ENCODE measurements at places on chromosomes 16 and 17. TPM values are rescaled to one million over a fixed set of nuclear protein-coding genes. Genes with fewer than 3 reads are reported as not detected.
A peak's percentile ranks its signal among the peaks of the same experiment; 100 is the strongest.

Gene ARHGAP23
- total RNA-seq: 23.2 TPM

Gene HOXB7
- total RNA-seq: not detected

Gene SPHK1
- 12.6 TPM for total RNA-seq

Gene HOXB5
- total RNA-seq: not detected

DNA sequence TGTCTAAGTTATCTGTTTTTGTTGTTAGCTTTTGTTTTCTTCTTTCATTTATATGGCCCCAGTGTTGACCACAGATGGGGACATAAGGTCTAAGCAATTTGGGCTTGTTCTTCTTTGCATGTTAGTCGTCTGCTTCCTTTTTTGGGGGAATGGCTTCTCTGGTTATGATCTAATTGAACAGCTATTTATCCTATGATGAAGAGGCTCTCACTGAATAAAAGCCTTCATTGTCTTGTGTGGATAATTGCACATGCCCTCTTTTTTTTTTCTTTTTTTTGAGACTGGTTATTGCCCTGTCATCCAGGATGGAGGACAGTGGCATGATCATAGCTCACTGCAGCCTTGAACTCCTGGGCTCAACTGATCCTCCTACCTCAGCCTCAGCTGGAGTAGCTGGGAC, 13.7 kb downstream of the SMARCE1 start:
- H3K27me3 ChIP-seq: no peaks in the 10 kb centered on the region
- DNase-seq: no peak
- peaks cover 3% of the 10 kb centered on the region for H3K4me1 ChIP-seq
- peaks cover 99% of the 10 kb centered on the region for H3K36me3 ChIP-seq
- no peak overlapping the region for H3K27ac ChIP-seq

DNA sequence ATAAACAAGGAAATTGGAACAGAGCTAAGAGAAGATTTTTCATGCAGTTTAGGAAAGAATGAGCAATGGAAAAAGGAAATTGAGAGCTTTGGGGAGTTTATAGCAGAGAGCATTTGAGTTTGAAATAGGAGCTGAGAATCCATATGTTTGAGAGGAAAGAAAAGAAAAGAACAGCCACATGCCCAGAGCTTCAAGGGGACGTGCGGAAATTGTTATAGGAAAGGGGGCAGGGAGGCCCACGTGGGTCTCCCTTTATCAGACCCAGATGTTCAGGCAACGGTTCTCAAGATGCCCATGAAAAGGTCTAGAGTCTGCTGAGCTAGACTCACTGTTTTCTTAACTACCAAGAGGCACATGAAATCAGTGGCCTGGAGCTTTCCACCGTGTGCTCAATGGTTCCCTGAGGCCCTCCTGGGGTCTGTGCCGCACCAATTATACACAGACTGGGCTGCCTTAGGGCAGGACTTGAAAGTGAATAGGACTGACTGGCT, 31.2 kb downstream of the CHD9 start:
- no peaks in the 10 kb centered on the region for H3K27me3 ChIP-seq
- no peak for DNase-seq
- H3K4me1 ChIP-seq: peaks cover 55% of the 10 kb centered on the region

- H3K27ac ChIP-seq: no peak overlapping the region
- DNase-seq: no peak
- H3K4me3 ChIP-seq: no peak overlapping the region
- H3K36me3 ChIP-seq: no peaks in the 10 kb centered on the region
- peaks cover 12% of the 10 kb centered on the region for H3K27me3 ChIP-seq
- no peaks in the 10 kb centered on the region for H3K4me1 ChIP-seq
Observed at GRCh38 chr17:27949304-27949703, 56.1 kb upstream of the LYRM9 start.

DNA sequence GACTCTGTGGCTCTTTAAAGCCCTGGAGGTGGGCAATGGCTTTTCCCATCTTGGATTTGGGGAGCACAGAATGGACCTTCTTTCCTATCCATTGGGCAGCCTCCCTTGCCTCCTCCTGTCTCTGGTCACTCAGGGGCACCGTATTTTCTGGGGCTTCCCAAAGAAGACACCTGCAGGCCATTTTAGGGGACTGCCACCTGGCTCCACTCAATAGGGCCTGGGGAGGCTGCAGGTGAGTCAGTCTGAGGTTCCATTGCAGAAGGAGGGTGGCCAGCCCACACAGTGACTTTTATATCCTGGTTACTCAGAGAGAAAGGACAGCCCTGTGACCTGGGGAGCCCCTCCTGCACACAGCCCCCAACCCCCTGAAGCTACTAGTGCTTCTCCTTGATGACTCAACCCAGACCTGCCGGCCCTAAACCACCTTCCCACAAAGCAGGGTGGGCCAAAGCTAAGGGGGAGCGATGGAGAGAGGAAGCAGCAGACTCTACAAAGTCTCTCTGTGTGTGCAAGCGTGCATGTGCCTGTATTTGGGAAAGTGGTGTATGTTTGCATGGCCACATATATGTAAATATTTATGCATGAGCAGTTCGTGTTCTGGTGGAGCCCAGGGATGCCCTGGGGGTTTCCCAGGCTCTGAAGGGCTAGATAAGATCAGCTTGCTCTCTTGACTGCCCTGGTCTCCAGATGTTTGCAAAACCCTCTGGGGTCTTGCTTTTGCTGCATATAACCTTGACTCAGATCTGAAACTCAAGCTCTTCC, 5.0 kb downstream of the CX3CL1 start:
- no peaks in the 10 kb centered on the region for H3K27me3 ChIP-seq
- H3K4me3 ChIP-seq: no peak overlapping the region
- H3K27ac ChIP-seq: no peak overlapping the region
- H3K4me1 ChIP-seq: peaks cover 6% of the 10 kb centered on the region
- DNase-seq: no peak

GRCh38 chr17:39601758-39602532, 5.8 kb downstream of the NEUROD2 start:
- H3K4me1 ChIP-seq: peaks cover 6% of the 10 kb centered on the region
- no peak overlapping the region for H3K27ac ChIP-seq
- H3K36me3 ChIP-seq: no peaks in the 10 kb centered on the region
- H3K4me3 ChIP-seq: no peak overlapping the region

DNA sequence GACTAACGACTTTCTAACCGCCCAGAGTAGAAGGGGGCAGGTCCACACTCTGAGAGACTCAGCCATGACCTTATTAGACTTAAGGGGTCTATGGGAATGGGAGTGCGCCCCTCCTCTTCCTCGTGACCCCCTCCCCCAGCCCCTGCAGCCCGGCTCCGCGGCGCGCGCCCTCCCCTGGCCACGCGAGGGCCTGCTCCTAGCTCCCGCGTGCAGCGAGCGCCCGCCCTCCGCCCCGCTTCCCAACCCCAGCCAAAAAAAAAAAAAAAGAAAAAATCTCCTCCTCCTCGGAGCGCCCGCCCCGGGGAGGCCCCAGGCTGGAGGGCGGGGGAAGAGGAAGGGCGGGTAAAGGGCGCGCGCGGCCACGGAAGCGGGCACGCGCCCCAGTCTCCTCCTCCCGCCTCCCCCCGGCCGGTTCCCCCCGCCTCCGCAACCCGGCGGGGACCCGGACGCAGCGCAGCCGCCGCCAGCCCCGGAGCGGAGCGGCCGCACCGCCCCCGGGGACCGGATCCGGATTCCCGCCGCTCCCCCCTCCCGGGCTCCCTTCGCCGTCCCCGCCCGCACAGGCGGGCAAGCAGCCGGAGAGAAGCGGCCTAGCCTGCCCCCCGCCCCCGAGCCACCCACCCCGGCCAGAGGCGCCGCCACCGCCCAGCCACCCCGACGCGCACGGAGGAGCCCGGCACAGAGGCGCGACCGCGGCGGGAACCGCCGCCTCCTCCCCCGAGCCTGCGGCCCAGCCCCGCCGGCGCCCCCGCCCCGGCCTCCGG, 949 bp downstream of the UBTF start:
- H3K36me3 ChIP-seq: peaks cover 49% of the 10 kb centered on the region
- peak overlapping the region; percentile 87 for H3K27ac ChIP-seq
- H3K4me3 ChIP-seq: peak overlapping the region; percentile 76
- H3K27me3 ChIP-seq: no peaks in the 10 kb centered on the region

GRCh38 chr16:70703041-70703834, 17.4 kb upstream of the MTSS2 start:
- H3K36me3 ChIP-seq: no peaks in the 10 kb centered on the region
- H3K4me3 ChIP-seq: no peak overlapping the region
- peaks cover 39% of the 10 kb centered on the region for H3K4me1 ChIP-seq

- no peaks in the 10 kb centered on the region for H3K36me3 ChIP-seq
- H3K27ac ChIP-seq: no peak overlapping the region
- H3K4me1 ChIP-seq: no peaks in the 10 kb centered on the region
- no peak overlapping the region for H3K4me3 ChIP-seq
Observed at GRCh38 chr17:74467221-74467951, 952 bp downstream of the CD300A start.

GRCh38 chr17:65278050-65278819, 141.1 kb downstream of the RGS9 start:
- no peak overlapping the region for H3K27ac ChIP-seq
- H3K36me3 ChIP-seq: no peaks in the 10 kb centered on the region
- DNase-seq: peak; percentile 29
- H3K27me3 ChIP-seq: peaks cover 15% of the 10 kb centered on the region
- H3K4me1 ChIP-seq: peaks cover 6% of the 10 kb centered on the region
- H3K4me3 ChIP-seq: no peak overlapping the region

DNA sequence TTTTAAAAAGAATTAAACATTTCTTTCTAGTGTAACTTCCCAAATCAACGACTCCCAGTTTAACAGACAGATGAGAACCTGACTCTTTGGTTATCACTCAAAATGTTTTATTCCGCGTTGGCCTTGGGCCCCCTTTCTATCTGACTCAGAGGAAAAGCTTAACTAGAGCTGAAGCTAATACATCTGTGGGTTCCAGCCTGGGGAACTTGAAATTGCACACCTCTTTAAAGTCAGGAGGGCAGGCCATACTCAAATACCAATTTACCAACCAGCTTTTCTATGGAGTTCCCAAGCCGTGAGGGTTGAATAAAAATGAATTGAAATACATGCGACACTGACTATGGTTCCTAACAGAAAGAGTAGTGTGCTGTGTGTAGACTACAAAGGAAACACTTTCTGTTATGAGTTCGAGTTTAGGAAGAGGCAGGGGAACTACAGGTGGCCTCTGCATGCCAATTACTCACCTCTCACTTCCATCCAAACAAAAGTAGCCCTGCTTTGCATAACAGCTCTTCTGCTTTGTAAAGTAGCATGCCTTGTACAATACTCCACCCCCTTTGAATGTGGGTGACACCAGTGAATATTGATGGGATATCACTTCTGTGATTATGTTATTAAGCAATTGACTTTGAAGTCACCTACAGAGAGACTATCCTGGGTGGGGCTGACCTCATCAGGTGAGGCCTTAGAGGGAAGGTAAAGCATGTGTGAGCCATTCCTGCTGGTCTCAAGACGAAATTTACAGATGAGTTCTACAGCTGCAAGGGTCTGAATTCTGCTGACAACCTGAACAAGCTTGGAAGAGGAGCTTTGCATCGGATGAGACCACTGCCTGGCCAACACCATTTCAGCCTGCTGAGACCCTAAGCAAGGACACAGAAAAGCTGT, 92.1 kb downstream of the WDR59 start:
- no peaks in the 10 kb centered on the region for H3K4me1 ChIP-seq
- no peak for DNase-seq
- no peaks in the 10 kb centered on the region for H3K27me3 ChIP-seq
- no peak overlapping the region for H3K27ac ChIP-seq

DNA sequence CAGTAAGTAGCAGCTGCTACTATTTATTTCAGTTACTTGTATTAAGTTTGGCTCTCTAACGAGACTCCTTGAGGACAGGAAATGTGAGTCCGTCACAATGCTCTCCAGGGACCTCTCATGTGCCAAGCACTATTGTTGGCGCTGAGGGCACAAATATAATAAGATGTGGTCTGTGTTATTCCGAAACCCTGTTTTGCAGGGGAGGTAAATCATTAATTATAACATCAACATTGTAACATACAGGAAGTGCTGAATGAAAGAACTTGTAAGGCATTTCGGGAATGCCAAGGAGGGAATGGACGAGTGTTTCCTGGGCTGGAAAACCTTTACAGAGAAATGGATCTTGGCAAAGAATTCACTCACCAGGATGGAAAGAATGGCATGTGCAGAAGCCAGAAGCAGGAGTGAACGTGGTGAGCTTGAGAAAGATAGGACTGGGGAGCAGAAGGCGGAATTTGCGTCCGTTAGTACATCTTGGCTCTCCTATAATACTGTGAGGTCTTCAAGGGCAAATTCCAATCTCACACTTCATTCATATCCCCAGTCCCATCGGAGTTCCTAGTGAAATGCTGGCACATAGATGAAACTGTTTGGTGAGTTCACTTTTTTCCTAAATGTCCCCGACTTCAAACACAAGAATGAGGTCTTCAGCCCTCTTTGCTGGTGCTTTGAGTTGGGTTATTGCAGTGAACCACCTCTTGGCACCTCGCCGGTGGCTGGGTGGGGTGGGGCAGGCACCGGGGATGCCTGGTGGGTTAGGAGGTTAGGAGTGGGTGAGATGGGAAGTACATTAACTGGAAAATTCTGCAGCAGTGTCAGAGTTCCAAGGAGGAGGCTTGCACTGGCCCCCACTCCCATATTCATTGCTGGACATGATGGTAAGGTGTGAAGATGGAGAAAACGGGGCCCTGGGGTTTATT, 11.5 kb downstream of the TAC4 start:
- no peaks in the 10 kb centered on the region for H3K27me3 ChIP-seq
- H3K36me3 ChIP-seq: peaks cover 45% of the 10 kb centered on the region
- no peaks in the 10 kb centered on the region for H3K4me1 ChIP-seq
- no peak for DNase-seq
- no peak overlapping the region for H3K4me3 ChIP-seq

GRCh38 chr16:74998481-74999218, at the start of gene ZNRF1:
ZNRF1 (plus strand) TSS chr16:74999024; CDS start chr16:74999672, 648 bp downstream.
- no peaks in the 10 kb centered on the region for H3K36me3 ChIP-seq
- H3K4me1 ChIP-seq: peaks cover 19% of the 10 kb centered on the region
- peak; percentile 84 for DNase-seq
- H3K4me3 ChIP-seq: peak within 1 kb of the TSS; percentile 73
- H3K27me3 ChIP-seq: no peaks in the 10 kb centered on the region

DNA sequence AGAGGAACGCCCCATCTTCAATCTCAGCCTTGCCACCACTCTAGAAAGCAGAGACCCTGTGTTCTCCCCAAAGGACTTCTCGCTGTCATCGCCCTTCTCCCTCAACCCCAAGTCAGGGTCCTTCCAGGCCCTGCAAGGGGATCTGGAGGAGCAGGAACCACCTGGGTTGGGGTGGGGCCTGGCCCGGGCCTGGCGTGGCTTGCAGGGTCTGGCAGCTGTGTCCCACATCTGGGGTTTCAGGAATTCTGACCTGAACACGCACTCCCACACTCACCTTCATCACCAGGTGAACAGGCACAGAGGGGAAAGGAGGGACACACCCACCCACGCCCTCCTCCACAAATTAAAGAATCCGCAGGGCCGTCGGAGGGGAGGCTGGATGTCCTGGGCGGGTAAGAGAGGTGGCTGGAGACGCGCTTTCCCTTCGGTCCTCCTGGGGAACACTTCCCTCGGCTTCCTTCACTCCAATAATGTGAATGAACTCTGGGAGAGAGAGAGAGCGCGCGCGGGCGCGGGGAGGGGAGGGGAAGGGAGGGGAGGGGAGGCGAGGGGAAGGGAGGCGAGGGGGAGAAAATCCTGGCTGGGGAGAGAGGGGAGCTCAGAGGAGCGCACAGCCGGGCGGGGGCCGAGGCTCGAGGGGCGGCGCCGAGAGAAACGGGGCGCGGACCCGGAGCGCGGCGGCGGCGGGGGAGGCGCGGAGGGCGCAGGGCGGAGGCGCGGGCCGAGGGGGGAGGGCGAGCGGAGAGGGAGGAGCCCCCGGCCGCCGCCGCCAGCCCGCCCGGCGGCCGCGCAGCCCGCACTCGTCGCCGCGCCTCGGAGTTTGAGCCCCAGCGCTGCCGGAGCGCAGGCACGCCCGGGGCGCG, at the start of gene CACNG4:
TSS of gene CACNG4 (plus strand) at position 799 of the 863 bp plus-strand sequence. CDS start 205 bp downstream, outside the sequence.
- DNase-seq: no peak
- no peak within 1 kb of the TSS for H3K27ac ChIP-seq
- no peaks in the 10 kb centered on the region for H3K36me3 ChIP-seq
- H3K27me3 ChIP-seq: peaks cover 72% of the 10 kb centered on the region

All from MCF 10A (cell line).